Choroid plexus epithelial cell (primary cell): ENCODE measurements at places on chromosomes 16 and 17.

DNA sequence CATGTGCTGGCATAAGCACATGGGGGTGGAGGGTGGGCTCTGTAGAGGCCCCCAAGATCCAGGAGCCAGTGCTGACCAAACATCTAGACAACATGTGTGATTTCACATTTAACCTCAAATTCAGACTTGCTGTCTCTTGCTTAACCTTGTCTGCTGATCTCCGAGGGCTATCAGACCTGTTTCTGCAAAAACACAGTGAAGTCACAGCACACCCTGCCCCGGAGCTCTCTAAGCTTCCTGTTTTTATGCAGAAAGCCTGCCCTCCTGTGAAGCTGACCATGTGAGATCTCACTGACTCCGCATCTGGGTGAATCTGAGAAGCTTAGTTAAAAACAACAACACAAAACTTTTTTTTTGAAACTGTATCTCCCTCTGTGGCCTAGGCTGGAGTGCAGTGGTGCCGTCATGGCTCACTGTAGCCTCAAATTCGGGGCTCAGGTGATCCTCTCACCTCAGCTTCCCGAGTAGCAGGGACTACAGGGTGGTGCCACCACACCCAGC is 6.6 kb upstream of the DPEP2 start:
- peak; percentile 96 for DNase-seq

DNA sequence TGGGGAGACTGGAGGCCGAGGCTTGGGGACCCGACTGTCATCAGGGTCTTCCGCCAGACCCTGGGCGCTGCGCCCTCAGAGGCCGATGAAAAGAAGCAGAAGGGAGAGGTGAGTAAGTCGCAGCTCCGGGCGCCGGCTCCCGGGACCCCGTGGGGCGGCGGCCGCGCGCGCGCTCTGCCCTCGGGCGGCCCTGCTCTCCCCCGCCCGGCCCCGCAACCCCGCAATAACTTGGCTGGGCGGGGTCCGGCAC is 392 bp upstream of the ABHD15 start:
- DNase-seq: no peak

DNA sequence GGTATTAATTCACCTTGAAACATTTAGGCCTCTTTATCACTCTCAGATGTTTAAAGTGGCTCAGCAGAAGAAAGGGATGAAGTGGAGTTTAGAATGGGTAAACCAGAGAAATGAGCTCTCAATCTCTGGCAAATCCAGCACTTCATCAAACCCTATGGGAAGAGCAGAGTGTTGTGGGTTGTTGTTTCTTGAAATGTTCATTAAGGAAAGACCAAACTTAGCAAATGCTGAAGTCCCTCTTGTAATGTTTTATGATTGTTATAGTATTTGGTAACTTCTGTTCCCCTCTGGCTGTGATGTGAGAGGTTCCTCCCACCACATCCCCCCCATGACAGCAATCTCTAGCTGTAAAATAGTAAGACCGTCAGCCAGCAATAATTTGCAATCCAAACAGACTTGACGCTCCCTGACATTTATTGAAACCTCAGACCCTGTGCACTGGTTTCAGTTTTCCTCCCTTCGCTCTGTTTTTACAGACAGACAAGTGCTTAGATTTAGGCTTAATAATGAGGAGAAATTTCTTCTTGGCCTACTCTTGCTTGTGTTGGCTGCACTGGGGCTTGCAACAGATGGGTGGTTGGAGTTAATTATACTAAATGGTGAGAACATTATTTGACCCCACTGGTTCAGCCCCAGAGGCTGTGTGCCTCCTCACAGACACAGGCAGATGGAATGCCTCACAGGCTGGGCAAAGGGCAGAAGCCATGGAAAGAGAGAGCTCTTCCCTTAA is 609.4 kb upstream of the SOX9 start:
- DNase-seq: no peak

- peak; percentile 37 for DNase-seq
Measured at GRCh38 chr17:39653662-39654331, 11.4 kb upstream of the TCAP start.

DNA sequence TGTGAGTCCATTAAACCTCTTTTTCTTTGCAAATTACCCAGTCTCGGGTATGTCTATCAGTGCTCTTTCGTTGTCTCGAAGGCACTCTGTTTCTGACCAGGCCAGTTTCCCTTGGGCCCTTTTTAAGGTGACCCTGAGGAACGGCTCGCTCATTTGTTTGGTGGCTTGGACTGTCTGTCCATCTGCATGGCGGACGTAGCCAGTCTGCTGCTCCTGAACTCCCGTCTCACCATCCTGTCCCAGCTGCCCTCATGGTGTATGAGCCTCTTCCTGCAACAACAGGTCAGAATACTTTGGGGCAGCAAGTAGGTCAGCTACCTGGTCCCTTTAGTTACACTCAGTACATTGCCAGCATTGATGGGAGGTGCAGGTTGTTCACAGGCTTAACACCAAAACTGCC is 19.0 kb downstream of the DRC7 start:
- no peak for DNase-seq

DNA sequence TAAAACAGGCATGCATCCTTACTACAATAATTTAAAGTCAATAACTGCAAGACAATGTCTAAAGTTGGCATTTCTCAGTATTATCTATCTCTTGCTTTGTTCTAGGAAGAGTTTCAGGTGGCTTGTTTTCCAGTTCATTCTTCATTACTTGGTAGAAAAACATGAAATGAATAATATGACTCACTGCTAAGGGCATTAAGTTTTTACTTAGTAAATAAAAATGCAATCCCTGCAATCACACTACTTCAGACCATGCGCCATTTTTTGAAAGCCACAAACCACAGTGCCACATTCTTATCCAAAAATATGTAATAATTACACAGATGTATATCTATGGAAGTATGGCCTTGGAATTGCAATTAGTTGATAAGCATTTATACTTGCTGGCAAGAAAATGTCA is 55.4 kb downstream of the CREBBP start:
- DNase-seq: peak; percentile 70

DNA sequence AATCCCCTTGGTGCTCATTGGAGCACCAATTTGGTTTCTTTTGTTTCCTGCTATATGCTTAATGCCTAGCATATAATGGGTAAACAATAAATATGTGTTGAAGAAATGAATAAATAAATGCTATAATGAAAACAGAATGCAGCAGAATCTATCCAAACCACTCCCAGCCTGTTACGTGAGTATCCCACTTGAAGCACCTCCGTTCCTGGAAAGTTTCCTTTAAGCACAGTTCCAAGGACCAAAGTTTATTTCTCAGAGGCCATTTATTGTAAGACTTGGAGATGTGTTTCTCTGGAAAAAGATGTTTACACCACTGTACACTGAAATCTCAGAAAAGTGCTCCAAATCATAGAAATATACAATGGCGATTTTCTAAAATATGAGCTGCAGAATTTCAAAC is 187.0 kb downstream of the SOX9 start:
- DNase-seq: no peak
